GM23248 (cell line): ENCODE measurements at places on chromosomes 11 and 22.

GRCh38 chr11:123650901-123651300, 3.5 kb downstream of the SCN3B start:
- H3K4me1 ChIP-seq = no peaks in the 10 kb centered on the region
- no peak for DNase-seq
- H3K4me3 ChIP-seq = no peak overlapping the region
- H3K36me3 ChIP-seq = no peaks in the 10 kb centered on the region

- H3K27ac ChIP-seq = no peak overlapping the region
- no peaks in the 10 kb centered on the region for H3K36me3 ChIP-seq
- no peaks in the 10 kb centered on the region for H3K27me3 ChIP-seq
- no peak for DNase-seq
- no peaks in the 10 kb centered on the region for H3K4me1 ChIP-seq
Observed at GRCh38 chr11:17408641-17409040, 20.2 kb upstream of the KCNJ11 start.

GRCh38 chr22:47443836-47444745, 681.6 kb downstream of the TBC1D22A start:
- H3K36me3 ChIP-seq = no peaks in the 10 kb centered on the region
- no peaks in the 10 kb centered on the region for H3K27me3 ChIP-seq
- no peaks in the 10 kb centered on the region for H3K4me1 ChIP-seq
- no peak overlapping the region for H3K27ac ChIP-seq

DNA sequence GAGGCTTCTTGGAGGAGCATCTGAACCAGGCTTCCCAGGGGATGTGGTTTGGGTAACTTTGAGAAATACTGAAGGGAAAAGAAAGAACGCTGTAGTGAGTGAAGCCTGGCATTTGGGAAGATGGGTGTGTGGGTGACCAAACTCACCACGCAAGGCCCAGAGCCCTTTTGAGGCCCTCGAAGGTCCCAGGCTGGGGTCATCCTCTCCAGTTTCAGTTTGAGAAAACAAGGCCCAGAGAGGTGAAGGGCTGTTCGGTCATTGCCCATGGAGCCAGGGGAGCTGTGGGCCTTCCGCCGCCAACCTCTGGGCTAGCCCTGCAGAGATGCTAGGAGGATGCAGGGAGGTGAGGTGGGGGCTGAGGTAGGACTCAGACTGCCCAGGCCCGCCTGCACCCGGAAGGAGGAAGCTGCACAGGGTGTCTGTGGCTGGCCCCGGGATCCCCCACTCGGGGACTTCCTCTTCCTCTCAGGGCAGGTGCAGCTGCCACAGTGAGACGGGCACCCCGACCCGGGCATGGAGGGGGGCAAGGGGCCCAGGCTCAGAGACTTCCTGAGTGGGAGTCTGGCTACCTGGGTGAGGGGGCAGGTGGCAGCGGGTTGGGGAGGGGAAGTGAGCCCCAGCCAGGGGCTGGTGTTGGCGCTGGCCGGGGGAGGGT, at the start of gene CCDC88B:
Gene CCDC88B, plus strand, starts transcription at position 451 of the 655 bp plus-strand sequence. Its CDS starts 63 bp downstream, at position 514.
- no peak within 1 kb of the TSS for H3K4me3 ChIP-seq
- H3K36me3 ChIP-seq = no peaks in the 10 kb centered on the region
- DNase-seq = no peak

- H3K36me3 ChIP-seq = peaks cover 19% of the 10 kb centered on the region
- peaks cover 12% of the 10 kb centered on the region for H3K4me1 ChIP-seq
- H3K27ac ChIP-seq = no peak overlapping the region
- H3K4me3 ChIP-seq = no peak overlapping the region
Observed at GRCh38 chr11:62858201-62858600, 18.8 kb upstream of the WDR74 start.

DNA sequence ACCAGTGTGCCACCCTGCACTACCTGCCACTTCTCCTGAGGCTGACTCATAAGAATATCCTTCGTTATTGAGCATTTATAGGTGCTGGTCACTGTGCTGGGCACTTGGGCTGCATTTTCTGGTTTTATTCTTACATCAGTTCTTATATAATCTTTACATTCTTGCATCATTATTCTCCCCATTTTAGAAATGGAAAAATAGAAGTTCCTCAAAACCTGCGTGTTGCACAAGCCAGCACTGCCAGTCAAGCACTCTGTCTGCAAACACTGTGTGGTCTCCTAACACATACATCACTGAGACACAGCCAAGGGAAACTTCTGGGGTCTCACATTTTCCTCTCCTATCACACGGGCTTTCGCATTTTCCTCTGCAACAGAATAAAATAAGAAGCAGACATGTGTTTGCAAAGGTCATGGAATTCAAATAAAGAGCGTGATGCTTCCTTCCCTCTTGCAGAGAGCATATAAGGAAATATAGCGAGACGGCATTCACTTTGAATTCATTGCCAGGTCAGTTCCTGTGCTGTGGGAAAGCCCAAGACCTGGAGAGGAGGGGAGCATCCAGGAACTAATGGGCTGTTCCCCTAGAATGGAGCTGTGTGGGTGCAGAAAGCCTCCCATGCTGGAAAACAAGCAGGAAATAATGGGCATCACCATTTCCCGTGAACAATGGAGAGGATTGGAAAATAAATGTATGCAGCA, 73.9 kb upstream of the SEZ6L start:
- no peak overlapping the region for H3K27ac ChIP-seq
- H3K27me3 ChIP-seq = no peaks in the 10 kb centered on the region
- no peaks in the 10 kb centered on the region for H3K36me3 ChIP-seq
- H3K4me1 ChIP-seq = no peaks in the 10 kb centered on the region

GRCh38 chr11:2459796-2460531, 15.2 kb downstream of the KCNQ1 start:
- H3K36me3 ChIP-seq = no peaks in the 10 kb centered on the region
- H3K4me3 ChIP-seq = no peak overlapping the region
- H3K4me1 ChIP-seq = no peaks in the 10 kb centered on the region
- no peak overlapping the region for H3K27ac ChIP-seq

- no peaks in the 10 kb centered on the region for H3K27me3 ChIP-seq
- H3K27ac ChIP-seq = peak overlapping the region; percentile 29; the same call in 1 of the 2 replicates
- peak overlapping the region; percentile 91 for H3K4me3 ChIP-seq
- peaks cover 24% of the 10 kb centered on the region for H3K4me1 ChIP-seq
Observed at GRCh38 chr11:12109591-12110196, 696 bp upstream of the MICAL2 start.

GRCh38 chr11:17598700-17599459, 51.8 kb downstream of the OTOG start:
- H3K36me3 ChIP-seq = no peaks in the 10 kb centered on the region
- no peak overlapping the region for H3K4me3 ChIP-seq
- no peaks in the 10 kb centered on the region for H3K4me1 ChIP-seq
- no peak overlapping the region for H3K27ac ChIP-seq
- DNase-seq = peak; percentile 75
- no peaks in the 10 kb centered on the region for H3K27me3 ChIP-seq

DNA sequence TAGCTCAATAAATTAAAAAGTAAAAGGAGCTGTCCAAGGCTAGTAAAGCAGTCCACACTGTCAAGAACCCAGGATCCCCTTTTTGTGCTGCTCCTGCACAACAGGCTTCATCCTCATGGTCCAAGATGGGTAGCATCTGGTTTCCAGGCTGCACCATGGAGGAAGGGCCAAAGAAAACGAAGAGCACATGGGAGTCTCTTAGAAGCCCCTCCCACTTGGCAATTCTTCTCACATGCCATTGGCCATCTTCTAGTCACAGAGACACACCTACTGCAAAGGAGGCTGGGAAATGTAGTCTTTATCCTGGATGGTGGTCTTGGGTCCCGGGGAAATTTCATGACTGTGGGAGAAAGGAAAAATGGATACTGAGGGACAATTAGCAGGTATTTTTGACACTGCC, 37.8 kb downstream of the PRR5L start:
- no peak overlapping the region for H3K4me3 ChIP-seq
- DNase-seq = peak; percentile 76
- H3K27me3 ChIP-seq = no peaks in the 10 kb centered on the region
- peaks cover 11% of the 10 kb centered on the region for H3K4me1 ChIP-seq

GRCh38 chr11:76721755-76722677, 51.5 kb upstream of the LRRC32 start:
- peak; percentile 88 for DNase-seq
- H3K27ac ChIP-seq = no peak overlapping the region
- H3K27me3 ChIP-seq = peaks cover 33% of the 10 kb centered on the region; the same call in 1 of the 2 replicates

DNA sequence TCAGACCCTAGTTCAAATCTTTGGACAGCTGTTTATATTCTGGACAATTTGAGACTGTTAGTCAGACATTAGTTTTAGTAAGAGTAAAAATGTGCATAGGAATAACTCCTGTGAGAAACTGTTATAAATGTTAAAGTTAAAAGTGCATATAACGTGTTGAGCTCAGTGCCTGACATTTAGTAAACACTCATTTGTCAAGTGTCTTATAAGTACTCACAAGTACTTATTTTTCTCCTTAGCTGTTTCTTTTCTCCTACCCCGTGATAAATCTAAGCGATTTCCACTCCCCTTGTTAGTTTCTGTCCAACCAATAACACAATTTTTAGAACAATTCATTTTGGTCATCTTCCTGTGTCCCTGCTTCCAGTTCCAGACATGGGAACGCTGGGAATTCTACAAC, 59.3 kb downstream of the LRRC4C start:
- no peak overlapping the region for H3K4me3 ChIP-seq
- H3K27me3 ChIP-seq = no peaks in the 10 kb centered on the region
- no peak overlapping the region for H3K27ac ChIP-seq
- no peak for DNase-seq

GRCh38 chr11:83933008-83933407, 646.8 kb upstream of the CCDC90B start:
- no peaks in the 10 kb centered on the region for H3K27me3 ChIP-seq
- DNase-seq = no peak
- H3K4me3 ChIP-seq = no peak overlapping the region
- no peak overlapping the region for H3K27ac ChIP-seq

DNA sequence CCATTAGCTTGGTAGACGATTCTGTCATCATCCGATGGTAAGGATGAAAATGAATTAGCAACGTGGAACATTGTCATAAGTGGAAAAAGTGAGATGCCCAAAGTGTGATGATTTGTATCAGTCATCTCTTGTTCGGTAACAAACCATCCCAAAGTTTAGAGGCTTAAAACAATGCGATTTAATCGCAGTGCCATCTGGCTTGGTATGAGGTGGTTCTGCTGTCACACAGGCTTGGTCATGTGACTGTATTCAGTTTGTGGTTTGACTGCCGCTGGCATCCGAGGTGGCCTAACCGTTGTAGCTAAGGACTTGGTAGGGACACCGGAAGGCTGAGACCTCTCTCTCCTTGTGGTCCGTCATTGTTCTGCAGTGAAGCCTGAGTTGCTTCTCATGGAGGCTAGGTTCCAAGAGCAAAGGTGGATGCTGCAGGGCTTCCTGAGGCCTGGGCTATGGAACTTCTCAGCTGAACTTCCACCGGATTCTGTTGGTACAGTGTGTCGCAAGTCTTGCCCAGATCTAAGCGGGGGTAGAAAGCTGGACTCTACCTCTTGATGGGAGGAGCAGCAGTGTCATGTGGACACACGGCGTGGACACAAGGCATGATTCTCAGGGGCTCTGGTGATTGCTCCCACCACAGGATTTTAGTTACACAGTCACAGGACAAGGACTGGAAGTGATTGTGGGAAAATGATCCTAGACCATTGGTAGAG, 36.3 kb downstream of the BCR start:
- H3K4me1 ChIP-seq = peaks cover 46% of the 10 kb centered on the region
- no peaks in the 10 kb centered on the region for H3K27me3 ChIP-seq
- no peak overlapping the region for H3K27ac ChIP-seq
- H3K4me3 ChIP-seq = no peak overlapping the region
- no peak for DNase-seq
- H3K36me3 ChIP-seq = no peaks in the 10 kb centered on the region

DNA sequence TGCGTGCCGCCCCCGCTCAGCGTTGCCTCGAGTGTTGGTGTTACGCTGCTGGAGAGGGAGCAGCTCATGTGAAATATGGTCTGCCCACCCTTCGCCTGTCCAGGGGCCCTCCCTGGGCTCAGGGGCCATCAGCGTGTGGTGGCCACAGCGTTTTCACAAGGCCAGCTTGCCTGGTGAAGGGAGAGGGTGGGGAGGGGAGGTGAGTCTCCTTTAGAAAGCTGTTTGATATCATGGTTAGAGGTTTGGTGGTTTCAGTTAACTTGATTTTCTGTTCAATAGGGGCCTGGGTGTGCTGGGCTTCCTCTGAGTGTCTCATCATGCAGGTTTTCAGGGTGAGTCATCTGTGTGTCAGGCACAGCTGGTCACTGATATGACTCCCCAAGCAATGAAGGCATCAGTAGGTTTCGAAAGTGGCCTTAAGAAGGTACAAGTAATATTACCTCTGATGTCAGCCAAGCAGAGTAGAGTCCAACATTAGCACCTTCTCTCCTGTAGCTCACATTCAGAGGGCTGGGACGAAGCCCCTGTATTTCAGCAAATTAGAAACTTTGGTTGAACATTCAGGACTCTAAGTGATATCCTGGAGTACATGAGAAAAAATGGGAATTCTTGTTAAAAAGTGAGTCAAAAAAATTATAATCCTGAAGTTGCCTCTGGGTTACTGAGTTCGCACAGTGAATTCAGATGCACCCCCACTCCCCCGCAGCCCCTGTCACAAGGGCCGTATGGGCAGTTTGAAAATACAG, 172.5 kb downstream of the TBC1D22A start:
- peak overlapping the region; percentile 51 for H3K27ac ChIP-seq
- H3K4me1 ChIP-seq = peaks cover 11% of the 10 kb centered on the region
- no peak overlapping the region for H3K4me3 ChIP-seq
- no peaks in the 10 kb centered on the region for H3K27me3 ChIP-seq
- DNase-seq = peak; percentile 95
- H3K36me3 ChIP-seq = no peaks in the 10 kb centered on the region

DNA sequence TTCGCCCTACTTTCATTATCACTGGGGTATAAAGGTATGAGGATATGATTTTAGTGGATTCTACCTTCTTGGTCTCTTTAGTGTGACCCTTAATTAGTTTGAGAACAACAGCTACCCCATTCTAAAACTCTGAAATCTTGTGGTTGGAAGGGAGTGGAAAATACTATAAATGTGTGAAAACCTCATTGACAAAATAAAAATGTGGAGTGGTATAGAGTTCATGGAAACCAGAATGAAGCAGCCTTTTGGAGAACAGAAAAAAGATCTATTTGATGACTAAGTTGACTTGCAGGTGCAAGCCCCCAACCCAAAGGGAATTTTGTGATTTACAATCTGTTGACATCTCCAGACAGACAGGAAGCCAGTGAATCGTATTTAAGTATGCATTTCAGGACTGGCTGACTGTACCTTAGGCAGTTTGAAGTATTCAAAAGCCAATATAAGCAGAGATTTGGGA, 75.8 kb downstream of the GAS2 start:
- H3K27me3 ChIP-seq = no peaks in the 10 kb centered on the region
- H3K36me3 ChIP-seq = no peaks in the 10 kb centered on the region
- no peak overlapping the region for H3K27ac ChIP-seq
- no peak overlapping the region for H3K4me3 ChIP-seq
- DNase-seq = no peak

- H3K36me3 ChIP-seq = no peaks in the 10 kb centered on the region
- H3K27me3 ChIP-seq = 0 out of 2 replicates have a peak, but pooled peaks cover 5% of the 10 kb centered on the region
- no peaks in the 10 kb centered on the region for H3K4me1 ChIP-seq
- no peak for DNase-seq
Observed at GRCh38 chr11:69682221-69682620, 7.1 kb upstream of the LTO1 start.

GRCh38 chr22:23551385-23551784, 28.7 kb downstream of the IGLL1 start:
- H3K4me1 ChIP-seq = no peaks in the 10 kb centered on the region
- H3K27me3 ChIP-seq = peaks cover 7% of the 10 kb centered on the region; the same call in 1 of the 2 replicates
- no peak for DNase-seq
- H3K27ac ChIP-seq = no peak overlapping the region
- H3K4me3 ChIP-seq = no peak overlapping the region
- no peaks in the 10 kb centered on the region for H3K36me3 ChIP-seq
